Vagina (tissue), 2 donors: ENCODE measurements at places on chromosomes 13 and 19.

- no peak for DNase-seq
Observed at GRCh38 chr13:37905736-37906135, 36.2 kb upstream of the TRPC4 start.

DNA sequence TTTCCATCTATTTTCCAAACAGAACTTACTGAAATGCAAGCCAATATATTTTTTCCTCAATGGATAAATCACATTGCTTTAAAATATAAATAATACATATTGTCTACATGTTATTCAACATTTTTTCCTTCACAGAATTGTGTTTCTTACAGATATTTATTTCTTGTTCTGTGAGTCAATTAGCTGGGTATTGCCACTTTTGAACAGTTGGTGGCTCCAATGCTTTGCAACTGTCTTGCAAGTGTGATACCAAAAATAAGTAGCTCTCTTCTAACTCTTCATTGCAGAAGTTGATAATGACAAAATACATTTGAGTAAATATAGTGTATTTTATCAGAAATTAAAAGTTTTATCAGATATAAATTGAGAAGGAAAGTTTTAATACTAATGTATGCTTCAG lies 17.1 kb upstream of the GPC5 start:
- no peak for DNase-seq

DNA sequence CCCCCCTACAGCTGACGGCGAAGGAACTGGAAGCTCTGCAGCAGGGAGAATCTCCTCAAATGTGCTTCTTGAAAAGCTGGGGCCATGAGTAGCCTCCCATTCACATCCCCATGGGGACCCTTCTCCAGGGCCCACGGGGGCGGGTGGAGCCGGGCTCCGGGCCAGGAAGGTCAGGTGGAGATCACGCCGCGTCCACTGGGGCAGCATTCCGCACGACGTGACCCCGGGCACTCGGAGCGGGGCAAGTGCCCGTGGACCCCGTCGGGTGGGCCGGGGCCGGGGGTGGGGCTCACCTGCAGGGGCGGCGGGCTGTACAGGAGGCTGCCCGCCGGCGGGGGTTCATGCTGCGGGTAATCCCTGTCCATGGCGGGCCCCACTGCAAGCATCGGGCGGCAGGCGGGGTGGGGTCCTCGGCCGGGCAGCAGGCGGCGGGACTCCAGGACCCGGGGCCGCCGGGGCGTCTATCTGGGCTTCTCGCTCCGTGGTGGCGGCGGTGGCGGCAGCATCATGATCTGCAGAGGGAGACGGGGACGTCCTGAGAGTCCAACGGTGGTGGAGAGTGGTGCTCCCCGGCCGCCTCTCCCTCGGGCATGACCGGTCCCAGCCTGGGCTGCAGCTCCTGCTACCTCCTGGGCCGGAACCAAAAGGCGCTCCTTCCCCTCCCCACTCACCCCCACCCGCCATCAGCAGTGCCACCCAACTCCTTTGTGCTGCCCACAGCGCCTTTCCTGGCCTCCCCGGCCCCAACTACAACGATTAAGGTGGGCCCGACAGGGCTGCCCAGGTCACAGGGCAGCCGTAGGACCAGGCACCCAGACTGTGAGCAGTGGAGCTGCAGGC lies 20.0 kb downstream of the SBNO2 start:
- no peak for DNase-seq

DNA sequence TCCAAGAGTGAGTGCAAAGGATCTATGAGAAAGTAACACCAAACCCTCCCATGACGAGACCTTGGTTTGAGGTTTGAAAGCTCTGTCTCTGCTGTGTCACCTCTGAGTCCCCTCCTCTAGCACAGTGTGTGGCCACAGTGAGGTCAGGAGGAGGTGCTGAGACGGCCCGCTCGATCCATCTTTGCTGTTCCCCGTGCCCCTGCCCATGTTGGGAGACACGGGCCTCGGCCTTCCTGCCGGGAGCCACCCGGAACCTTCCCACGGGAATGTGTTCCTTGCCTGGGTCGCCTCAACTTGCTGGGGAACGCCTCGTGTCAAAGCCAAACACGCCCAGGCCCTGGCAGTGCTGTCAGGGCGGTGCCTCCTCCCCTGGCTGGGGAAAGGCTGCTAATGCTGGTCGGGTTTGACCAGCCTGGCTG lies 10.1 kb downstream of the NANOS3 start:
- no peak for DNase-seq

- no peak for DNase-seq
Observed at GRCh38 chr13:41648314-41648935, 191.1 kb downstream of the RGCC start.

DNA sequence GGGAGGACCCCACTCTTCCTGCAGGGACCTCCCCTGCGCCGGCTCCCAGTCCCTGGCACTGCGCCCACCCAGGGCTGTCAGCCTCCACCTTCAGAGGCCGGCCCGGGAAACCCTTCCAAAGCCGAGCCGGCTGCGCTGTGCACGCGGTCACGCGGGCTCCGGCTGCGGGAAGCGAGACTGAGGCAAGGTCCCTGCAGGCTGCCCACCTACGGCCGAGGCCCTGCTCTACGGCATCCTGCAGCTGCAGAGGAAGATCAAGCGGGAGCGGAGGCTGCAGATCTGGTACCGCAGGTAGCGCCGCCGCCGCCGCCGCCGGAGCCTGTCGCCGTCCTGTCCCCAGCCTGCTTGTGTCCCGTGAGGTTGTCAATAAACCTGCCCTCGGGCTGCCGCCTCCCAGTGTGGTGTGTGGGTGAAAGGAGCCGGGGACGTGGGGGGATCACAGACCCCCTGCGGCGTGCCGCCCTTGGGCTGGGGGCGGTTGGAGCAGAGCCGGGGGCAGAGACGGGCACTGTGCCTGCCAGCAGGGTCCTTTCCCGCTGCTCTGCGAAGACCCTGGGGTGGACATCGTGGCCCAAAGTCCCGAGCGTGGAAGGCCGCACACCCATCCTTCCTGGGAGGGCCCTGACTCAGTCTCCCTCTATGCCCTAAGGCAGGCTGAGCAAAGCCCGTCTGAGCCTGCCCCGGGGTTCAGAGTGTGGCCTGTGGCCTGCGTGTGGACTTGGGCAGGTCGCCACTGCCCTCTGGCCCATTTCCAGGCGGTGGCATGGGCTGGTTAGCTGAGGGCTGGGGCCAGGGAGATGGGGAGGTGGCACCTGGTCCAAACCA lies 5.9 kb downstream of the GAMT start:
- no peak for DNase-seq

DNA sequence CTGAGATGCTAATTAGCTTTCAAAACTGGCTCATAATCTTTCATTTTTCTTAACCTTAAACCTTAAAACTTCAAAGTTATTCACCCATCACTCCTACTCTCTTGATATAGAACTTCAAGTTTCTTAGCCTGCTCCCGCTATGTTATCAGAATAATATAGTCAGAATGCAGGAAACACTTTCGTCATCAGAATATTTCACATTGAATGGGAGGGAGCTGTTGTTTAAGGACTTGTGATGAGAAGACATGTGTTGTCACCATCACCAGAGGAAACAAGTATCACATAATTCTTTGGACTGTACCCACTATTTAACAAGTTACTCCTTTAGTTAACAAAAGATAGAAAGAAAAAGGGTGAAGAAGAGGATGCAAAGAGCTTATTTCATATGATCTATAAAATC lies 65.0 kb upstream of the FNDC3A start:
- no peak for DNase-seq

DNA sequence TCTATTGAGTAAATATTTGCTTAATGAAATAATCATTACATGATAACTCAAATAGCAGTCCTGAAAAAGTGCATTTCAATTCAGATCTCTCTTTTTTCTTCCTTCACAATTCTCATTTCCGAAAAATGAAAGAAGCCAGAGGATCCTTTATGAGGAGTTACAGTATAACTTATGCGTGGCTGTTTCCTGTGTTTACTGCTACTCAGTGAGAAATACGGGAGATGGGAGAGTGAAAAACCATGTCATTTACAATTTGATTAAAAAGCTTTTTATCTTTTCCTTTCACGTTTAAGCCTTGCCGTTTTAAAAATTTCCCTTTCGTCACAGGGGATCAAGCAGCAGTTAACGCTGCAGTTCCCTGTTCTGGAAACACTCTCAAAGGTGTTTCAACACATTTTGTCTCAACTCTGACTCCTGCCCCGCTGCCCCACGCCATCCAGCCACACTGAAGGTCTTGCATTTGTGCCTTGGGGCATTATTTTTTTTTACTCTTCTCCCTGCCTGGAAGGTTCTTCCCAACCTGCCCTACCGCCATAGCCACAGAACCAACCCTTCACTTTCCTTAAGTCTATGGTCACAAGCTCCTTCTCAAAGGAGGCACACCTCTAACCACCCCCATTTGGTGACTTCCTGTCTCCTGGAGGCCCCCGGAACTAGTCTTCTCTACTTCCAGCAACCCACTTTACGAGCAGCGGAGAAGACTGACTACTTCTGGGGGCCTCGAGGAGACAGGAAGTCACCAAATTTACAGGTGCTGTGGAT lies 17.0 kb downstream of the KL start:
- no peak for DNase-seq

DNA sequence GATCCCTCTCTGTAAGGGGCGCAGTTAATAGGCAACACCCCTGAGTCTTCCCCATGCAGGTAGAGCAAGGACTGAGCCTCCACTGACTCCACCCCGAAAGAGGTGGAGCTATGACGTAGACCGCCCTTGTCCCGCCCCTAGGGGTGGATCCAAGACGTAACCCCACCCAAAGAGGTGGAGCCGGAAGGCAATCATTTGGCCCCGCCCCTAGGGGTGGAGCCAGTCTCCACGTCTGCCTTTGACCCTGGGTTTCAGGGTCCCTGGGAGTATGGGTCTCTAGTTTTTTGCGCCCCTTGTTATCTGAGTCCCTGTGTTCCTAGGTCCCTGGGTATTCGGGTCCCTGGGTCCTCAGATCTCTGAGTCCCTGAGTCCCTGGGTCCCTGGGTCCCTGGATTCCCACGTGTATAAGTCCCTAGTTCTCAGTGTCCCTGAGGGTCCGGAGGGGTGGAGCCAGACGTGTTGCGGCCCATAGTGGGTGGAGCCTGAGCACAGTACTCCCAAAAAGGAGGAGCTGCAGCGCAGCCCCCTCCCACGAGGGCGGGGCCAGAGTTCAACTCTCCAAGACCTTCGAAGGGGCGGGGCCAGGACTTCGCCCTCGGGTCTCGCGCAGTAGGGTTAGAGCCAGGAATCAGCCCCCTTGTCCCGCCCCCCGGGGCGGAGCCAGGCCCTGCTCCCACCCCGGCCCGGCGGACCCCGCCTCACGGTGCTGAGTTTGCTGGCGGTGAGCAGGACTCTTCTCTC lies 5.3 kb downstream of the DENND1C start:
- no peak for DNase-seq

- DNase-seq: no peak
Observed at GRCh38 chr13:71316792-71317363, 550.1 kb downstream of the DACH1 start.

GRCh38 chr19:53196777-53197396 lies 3.7 kb upstream of the ZNF665 start:
- peak; percentile 94 for DNase-seq
